ENCODE measurements at places on chromosomes 13 and 19. TPM values are rescaled to one million over a fixed set of nuclear protein-coding genes. Genes with fewer than 3 reads are reported as not detected.

Gene CALM3
- total RNA-seq: 314 TPM

Gene LILRB4
- 2.0 TPM for total RNA-seq

GRCh38 chr13:31521435-31521834, 217.9 kb upstream of the RXFP2 start:
- peaks cover 6% of the 10 kb centered on the region for H3K4me1 ChIP-seq
- DNase-seq: no peak
- no peaks in the 10 kb centered on the region for H3K36me3 ChIP-seq

DNA sequence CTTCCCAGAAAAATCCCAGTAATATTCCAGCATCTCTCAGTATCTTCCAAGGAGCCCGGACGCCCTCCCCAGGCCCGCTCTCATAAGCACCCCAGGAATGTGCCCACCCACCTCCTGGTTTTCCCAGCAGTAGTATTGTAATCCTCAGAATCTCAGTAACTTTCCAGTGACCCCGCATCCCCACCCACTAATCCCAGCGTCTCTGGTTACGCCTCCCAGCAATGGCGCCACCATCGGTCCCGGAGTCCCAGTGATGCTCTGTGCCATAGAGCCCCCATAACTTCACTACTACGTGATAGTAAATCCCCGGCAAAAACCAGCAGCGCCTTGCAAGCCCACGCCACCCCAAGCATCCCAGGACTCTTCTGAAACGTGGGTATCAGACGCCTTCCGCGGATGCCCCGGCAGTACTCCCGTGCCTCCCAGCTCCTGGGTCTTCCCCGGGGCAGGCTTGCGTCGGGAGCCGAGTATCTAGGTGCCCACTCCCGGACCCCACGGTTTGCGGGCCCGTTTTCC, 928 bp upstream of the PNPLA6 start:
- peaks cover 55% of the 10 kb centered on the region for H3K36me3 ChIP-seq
- H3K27ac ChIP-seq: peak overlapping the region; percentile 92
- H3K4me1 ChIP-seq: peaks cover 18% of the 10 kb centered on the region
- DNase-seq: no peak
- no peaks in the 10 kb centered on the region for H3K27me3 ChIP-seq

DNA sequence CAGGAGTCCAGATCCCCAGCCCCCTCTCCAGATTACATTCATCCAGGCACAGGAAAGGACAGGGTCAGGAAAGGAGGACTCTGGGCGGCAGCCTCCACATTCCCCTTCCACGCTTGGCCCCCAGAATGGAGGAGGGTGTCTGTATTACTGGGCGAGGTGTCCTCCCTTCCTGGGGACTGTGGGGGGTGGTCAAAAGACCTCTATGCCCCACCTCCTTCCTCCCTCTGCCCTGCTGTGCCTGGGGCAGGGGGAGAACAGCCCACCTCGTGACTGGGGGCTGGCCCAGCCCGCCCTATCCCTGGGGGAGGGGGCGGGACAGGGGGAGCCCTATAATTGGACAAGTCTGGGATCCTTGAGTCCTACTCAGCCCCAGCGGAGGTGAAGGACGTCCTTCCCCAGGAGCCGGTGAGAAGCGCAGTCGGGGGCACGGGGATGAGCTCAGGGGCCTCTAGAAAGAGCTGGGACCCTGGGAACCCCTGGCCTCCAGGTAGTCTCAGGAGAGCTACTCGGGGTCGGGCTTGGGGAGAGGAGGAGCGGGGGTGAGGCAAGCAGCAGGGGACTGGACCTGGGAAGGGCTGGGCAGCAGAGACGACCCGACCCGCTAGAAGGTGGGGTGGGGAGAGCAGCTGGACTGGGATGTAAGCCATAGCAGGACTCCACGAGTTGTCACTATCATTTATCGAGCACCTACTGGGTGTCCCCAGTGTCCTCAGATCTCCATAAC, at the start of gene APOE:
Gene APOE (plus strand): TSS at position 360 of the 724 bp plus-strand sequence. CDS start 829 bp downstream, outside the sequence.
- H3K4me1 ChIP-seq: peaks cover 25% of the 10 kb centered on the region
- peak within 1 kb of the TSS; percentile 34 for H3K4me3 ChIP-seq
- DNase-seq: no peak
- H3K27me3 ChIP-seq: peaks cover 21% of the 10 kb centered on the region
- no peak within 1 kb of the TSS for H3K27ac ChIP-seq
- H3K36me3 ChIP-seq: peaks cover 28% of the 10 kb centered on the region

Measured in heart right ventricle (tissue), 16 donors.